ENCODE measurements at places on chromosomes 3 and 15.
A peak's percentile ranks its signal among the peaks of the same experiment; 100 is the strongest.

- no peak for DNase-seq
Measured at GRCh38 chr3:195241592-195242355, 29.2 kb downstream of the XXYLT1 start.

DNA sequence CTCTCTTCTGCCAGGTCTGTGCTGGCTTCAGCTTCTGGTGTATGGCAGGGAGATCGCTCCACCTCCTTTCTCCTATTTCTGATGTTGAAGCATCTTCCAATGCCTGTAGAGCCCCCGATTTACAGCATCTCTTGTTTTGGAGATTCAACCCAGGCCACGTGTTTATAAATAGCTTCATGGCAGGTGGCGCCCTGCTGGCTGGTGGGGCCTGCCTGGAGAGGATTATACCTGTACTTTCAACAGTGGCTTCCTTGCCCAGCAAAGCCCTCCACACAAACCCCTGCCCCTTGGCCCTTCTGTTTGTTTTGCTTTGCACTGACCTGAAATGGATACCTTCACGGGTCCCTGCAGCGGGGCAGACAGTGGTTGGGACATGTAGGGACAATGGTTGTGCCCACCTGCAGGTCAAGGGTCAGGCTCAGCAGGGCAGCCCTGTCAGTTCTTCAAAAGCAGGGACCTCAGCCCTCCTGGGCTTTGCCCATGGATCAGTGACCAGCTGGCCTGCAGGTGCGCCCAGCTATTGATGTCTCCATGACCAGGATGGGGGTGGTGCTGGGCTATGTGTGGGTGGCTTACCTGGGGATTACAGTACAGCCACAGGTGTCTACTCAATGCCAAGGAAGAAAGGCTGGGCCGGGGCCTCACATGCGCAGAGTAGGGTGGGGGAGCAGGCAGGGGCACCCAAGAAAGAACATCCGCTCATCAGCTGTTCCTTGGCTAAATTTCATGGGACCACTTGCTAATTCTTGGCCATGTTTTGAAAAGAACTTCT, 112.7 kb upstream of the PRR23C start:
- no peak for DNase-seq

- no peak for DNase-seq
Measured at GRCh38 chr3:196097373-196098154, 15.7 kb upstream of the TFRC start.

- DNase-seq, result no peak
Measured at GRCh38 chr3:89697321-89697916, 590.0 kb downstream of the EPHA3 start.

GRCh38 chr3:132837615-132838014, 115.4 kb upstream of the NPHP3 start:
- DNase-seq, result no peak

DNA sequence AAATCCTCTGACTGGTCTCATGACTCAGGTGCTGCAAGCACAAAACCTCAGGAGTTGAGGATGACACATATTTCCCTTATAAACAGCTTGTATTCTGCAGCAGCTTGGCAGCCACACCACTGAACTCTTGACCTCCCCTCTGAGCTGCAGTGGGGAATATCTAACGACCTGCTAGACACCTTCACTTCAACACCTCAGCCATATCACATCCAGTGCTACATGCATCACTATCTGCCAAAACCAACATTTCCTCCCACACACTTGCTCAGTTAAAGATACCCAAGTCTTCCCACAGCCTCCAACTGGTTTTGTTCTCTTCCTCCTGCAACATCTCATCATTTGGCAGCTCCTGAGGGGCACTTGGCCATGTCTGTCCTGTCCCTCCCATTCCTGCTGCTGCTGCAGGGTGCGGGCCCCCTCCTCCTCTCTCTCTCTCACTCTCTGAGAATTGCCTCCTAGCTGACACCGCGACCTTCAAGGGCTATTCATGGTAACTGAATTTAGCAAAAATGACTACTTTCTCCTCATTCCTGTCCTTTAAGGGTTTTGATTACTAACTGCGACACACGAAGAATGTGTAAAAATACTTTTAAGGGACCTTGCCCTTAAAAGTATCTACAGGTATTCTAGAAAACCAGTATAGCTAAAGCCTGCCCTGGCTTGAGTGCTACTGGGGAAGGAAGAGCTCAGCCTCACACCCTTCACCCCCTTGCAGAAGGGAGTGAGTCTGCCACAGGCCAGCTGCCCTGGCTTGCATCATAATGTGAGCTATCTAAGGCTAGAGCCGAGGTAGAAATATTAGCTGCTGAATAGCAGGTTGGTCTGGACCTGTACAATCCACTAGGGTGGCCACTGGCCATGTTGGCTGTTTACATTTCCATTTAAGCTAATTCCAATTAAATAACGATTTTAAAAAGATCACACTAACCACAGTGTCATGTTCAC, 5.0 kb upstream of the CCR9 start:
- peak; percentile 3 for DNase-seq

DNA sequence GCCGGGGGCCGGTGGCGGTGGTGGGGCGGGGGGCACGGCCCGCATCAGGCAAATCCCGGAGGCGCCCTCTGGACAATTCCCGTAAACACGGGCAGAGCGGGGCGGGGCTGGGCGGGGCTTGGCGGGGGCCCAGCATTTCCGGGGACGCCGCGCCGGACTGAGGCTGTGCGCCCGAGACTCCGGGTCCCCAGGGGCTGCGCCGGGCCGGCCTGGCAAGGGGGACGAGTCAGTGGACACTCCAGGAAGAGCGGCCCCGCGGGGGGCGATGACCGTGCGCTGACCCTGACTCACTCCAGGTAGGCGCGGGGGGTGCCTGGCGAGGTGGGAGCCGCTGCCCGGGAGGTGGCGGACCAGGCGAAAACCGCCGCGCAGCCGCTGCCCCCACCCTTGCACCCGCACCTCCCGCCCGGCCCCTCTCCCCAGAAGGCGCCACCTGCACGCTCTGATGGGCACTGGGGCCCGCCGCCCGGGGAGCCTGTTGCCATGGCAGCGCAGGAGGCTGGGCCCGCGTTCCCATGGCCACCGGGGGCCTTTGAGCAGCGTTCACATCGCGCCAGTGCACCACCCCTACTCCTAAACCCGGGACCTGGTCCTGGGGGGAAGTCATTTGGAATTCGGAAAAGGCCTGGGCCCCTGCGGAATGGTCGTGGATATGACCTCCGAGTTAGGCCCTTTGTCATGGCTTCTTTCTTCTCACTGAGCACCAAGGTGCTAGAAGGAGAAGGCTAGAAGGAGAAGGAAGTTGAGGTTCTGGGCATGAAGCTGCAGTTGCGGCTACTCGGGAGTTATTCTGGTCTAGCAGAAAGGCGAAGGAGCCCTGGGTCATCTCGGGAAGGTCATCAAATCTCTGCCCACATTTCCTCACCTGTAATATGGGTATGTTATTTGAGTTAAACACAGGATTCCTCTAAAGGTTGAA, 16.1 kb upstream of the SEMA4B start:
- peak; percentile 22 for DNase-seq
